Activated CD4-positive, alpha-beta memory T cell treated with anti-CD3 and anti-CD28 coated beads, Interleukin-2, amount 10 ng/mL, durations not matched to agents 7 days and 5 days (primary cell): ENCODE measurements at places on chromosomes 7 and 10. TPM values are rescaled to one million over a fixed set of nuclear protein-coding genes. Genes with fewer than 3 reads are reported as not detected.

RPEL1 gene
- total RNA-seq: 0.13 TPM

ARHGAP22 gene
- total RNA-seq: 0.25 TPM

UPK3BL2 gene
- 13.2 TPM for total RNA-seq

OR2A42 gene
- total RNA-seq: not detected

NOS3 gene
- 27.7 TPM for total RNA-seq

ASB10 gene
- total RNA-seq: not detected

CTAGE4 gene
- 5.3 TPM for total RNA-seq

CFAP46 gene
- not detected for total RNA-seq

DNA sequence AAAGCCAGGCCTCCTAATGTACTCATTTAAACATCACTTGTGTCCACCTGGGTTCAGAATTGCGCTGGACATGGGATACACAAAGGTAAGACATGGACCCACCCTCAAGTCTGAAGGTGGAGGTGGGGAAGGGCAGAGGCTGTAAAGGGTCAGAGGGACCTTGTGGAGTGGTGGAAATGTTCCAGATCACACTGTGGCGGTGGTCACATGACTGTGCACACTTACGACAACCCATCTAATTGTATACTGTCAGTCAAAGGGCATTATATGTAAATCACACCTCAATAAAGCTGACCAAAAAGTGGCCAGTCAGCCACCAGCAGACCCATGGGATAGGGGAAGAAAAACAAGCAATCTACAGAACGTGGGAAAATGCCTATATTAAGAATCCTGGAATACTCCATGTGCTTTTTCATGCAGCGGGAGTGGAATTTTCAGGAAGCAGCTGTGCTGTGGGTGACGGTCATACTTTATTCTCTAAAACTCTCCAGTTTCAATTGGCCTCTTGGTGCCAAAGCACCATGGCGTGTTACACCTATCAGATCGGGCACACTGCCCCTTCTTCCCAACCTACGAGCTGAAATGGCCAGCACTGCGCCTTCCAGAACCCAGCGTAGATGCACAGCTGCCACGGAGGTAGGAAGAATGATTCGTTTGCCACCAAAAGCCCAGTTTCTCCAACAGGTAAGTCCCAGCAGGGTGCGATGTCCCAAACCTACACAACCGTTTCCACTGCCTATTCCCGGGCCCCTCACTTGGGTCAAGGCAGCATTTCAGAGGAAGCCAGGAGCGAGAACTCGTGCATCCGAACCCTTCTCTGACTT is 69.8 kb downstream of the PRKAG2 start:
- no peak for DNase-seq

- DNase-seq: no peak
These were observed 182.8 kb upstream of the BMPER start for GRCh38 chr7:33722383-33723101.

DNA sequence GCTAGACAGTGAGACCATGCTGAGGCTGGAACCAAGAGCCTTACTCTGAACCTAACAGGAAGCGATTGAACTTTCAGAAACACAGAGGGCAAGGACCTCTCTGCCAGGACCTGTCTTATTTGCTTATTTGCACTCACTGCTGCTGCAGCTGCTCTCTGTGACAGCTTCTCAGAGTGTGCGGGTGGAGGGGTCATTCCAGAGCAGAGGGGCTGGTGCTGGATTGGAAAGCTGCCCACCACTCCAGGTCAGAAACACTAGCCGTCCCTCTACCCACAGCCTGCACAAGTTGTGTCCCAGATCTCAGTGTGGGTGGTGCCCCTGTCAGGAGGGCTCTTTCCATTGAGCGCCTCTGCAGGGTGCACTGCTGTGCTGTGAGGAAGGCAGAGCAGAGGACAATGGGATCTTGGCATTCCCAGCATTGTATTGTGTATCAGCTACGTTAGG is 126.2 kb downstream of the CCNY start:
- DNase-seq: no peak

GRCh38 chr7:151174246-151175046 is 7.0 kb upstream of the GBX1 start:
- DNase-seq: no peak

DNA sequence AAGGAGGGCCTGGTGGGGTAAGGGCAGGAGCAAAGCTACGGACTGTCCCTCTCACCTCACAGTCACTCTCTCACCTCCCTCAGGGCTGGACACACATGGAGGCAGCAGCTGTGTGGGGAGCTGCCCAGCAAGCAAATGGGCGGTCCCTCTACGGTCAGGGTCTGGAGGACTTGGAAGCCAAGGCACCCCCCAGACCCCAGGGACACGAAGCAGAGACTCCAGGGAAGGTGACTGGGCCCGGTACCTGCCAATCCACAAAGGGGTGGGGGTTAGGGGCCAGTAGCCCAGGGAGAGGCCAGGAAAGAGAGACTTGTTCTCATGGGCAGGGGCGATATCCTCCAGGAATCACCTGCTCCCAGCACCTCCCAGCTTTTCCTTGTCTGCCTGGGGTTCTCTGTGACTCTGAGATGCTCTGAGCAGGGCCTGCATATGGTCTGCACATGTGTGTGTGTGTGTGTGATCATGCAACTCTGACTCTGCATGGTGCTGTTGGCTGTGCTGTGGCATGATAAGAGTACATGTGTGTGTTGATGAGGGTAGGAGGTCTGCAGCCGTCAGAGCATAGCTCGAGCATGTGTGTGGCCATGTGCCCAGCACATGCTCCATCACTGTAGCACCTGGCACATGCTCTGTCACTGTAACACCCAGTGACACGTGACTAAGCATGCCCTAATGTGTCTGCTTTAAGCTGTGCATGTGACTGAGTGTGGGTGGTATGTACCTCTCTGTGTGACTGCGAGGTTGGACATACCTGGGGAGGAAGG is 4.6 kb upstream of the LDB3 start:
- no peak for DNase-seq

DNA sequence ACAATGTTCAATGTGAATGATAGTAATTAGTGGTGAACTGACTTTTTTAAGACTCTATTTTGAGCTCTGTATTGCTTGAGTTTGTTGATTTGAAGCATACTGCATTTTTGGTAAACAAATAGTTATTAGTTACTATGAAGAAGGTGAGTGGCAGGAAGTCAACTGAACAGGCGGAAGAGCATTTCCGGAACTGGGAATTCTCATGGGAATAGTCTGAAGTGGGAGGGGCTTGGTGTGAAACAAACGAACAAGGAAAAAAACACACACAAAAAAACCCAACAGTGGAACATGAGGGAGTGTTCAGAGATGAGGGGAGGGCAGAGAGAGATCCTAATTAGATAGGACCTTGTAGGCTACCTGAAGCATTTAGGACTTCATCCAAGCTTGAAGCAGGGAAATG is 43.9 kb upstream of the C1QL3 start:
- DNase-seq: no peak

GRCh38 chr7:21916629-21917028 is 29.1 kb downstream of the CDCA7L start:
- no peak for DNase-seq

GRCh38 chr10:131312478-131312836 is 936 bp upstream of the TCERG1L start:
- no peak for DNase-seq

DNA sequence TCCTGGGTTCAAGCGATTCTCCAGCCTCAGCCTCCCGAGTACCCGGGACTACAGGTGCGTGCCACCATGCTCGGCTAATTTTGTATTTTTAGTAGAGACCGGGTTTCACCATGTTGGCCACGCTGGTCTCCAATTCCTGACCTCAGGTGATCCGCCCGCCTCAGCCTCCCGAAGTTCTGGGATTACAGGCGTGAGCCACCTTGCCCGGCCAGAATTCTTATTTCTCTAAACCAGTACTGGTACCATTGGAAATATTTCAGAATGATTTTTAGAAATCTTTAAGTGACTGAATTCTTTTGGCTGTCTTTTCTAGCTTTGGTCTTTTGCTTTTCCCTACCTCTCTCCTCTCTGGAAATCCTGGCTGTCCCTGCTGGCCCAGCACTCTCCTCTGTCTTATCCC is 2.8 kb downstream of the GNAI1 start:
- no peak for DNase-seq

GRCh38 chr7:139246905-139247304 is 15.9 kb downstream of the UBN2 start:
- no peak for DNase-seq

DNA sequence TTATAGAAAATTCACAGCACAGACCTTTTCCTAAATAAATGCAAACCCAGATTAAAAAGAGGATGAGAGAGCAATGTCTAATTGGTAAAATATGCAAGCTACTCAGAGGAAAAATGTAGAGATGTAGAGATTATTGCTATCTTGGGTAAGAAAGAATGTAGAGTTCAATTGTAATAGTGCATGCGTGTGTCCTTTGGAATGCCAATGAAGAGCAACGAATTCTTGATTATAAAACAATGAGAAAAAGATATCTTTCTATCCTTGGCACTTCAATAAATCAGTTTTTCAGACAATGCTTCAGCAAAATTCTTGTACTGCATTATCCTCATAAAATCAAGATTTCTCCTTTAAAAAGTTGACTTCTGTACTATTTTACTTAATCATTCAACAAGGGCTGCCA is 50.9 kb downstream of the SEMA3D start:
- DNase-seq: no peak

- DNase-seq: no peak
These were observed 1360.7 kb upstream of the CELF2 start for GRCh38 chr10:9656996-9657395.

- no peak for DNase-seq
These were observed 7.1 kb downstream of the ATOH7 start for GRCh38 chr10:68224810-68225209.

DNA sequence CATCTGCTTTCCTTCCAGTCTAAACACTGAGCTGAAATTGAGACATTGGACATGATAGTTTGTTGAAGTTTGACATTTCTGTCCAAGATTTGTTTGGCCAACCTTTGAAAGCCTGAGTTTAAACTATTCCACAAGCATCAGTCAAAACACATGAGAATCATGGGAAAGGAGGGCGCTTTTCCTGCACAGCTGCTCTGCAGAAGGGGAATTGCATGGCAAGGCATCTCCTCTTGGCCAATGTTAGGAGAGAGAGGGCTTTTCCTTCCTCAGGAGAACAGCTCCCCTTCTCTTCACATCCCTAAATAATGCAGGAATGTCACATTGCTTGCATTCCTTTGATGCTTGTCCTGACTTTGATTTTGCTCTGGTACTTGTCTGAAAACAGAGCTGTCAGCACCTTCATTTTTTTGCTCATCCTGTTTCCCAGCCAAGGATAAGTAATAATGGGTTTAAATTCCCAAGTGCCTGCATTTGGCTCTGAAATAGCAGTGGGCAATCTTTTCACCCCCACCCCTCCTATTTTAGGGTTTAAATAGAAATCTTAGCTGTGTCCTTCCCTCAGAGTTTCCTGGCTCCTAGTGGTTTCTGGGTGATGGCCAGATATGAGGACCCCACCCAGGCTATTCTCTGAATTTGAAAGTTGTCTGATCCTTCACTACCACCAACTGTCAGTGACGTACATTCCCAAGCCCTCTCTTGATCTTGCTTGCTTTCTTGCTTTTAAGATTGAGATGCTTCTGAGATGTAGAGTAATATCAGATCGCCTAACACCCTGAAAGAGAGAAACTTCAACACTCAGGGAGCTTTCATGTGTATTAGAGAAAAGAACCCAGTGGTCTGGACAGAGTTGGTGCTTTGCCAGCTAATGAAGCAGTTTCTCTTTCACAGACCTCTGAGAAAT is 75.2 kb upstream of the NPVF start:
- no peak for DNase-seq
